ENCODE measurements at places on chromosomes 12 and 14.

DNA sequence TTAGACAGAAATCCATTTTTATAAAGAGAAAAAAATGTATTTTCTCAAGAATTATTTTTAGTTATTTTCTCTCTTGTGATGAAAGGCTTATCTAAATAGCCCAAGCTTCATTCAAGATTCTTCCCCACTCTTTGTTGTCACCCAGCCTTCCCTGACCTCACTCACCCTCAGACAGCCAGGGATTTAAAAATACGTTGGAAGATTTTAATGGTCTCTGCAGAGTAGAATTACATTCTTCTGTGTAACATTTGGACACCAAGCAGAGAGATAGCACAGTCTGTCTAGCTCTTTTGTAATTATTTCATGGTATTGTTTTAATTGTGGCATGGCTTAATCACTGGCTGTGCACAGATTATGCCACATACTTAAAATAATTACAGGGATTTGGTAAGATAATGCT, 130.3 kb downstream of the IGF1 start:
- DNase-seq = no peak

DNA sequence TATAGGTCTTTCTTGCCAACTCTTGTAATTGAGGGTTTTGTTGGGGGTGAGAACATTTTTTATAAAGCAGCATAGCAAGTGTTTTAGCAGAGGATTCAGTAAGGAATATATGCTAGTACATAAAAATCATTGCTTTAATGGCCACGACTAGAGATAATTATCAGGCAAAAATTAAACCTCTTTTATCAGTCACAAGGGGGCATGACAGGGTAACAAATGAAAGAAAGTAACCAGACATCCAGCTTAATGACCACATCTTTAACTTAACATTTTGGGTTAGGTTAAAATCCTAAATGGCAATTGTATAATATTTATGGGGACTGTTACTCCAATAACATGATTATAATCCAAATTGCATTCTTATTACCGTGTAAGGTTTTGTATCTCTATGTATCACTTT, 119.6 kb downstream of the LRRIQ1 start:
- peak; percentile 3 for DNase-seq

- DNase-seq = peak; percentile 23
Measured at GRCh38 chr12:57936513-57936883, 4.9 kb upstream of the ATP23 start.

DNA sequence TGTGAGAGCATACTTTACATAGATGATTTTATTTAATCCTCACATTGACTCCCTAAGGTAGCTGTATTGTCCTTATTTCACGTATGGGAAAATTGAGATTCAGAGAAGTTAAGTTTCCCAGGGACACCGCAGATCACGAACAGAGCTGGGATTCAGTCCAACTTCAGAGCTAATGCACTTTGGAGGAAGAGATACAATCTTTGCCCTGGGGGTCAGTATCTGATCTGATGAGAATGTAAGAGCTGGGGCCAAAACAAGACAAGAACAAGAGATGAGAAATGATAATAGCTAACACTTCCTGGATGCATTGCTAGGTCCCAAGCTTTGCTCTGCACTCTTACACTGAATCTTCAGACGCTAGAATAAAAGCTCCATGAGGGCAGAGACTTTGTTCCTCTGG, 6.0 kb upstream of the CSAD start:
- no peak for DNase-seq

- peak; percentile 81 for DNase-seq
Measured at GRCh38 chr12:105741786-105742566, 396.8 kb downstream of the NUAK1 start.

DNA sequence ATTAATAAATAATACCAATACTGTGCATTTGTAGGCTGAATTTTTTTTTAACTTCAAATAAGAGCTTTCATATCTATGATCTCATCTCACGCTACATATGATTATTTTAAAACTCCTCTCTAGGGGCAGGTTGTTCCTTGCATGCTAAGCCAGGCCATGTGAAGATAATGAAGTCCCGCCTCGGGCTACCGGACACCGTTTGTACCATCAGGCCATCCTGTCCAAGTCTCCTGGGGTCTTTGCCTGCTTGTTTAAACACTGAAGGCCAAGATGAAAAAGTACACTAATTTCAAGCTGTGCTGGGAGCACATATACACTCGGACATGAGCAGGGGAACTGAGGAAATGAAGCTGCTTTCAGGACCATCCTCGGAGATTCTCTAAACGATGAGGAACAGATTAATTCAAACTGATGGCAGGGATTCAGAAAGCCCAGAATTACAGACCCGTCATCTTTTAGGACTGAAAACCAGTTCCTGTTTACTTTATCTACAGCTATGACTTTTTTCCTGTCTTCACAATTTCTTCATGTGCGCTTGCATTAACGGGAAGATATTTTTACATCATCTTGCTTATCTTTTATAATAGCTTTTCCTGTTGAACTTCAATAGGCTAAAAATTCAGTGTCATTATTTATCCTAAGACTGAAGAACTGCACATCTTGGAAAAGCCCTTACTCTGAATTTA, 6.3 kb upstream of the ABHD12B start:
- no peak for DNase-seq

DNA sequence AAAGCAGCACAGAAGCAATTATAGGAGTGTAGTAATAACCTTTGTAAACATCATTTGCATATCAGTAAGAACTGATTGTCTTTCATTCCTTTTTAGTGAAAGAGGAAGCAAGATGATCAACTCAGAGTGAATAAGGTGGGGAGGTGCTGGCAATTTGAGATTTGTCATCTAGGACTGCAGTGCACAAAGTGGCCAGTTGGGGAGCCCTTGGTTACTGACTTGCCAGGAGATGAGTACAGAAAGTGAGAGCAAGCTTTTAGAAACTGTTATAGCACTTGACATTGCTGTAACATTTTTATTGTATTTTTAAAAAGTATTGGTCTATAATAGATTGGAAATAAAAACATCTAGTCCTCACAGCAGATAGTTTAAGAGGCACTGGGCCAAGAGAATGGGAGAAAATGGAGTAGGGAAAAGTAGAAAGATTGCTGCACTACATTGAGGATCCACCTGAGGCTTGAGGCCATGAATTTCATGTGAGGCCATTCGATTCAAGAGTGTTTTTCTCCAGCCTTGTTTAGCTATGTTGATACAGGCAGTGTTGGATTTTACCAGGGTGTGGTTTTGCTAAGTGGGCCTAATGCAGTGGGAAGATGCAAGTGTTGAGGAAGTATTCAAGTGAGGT, 98.2 kb downstream of the SNAPC1 start:
- peak; percentile 71 for DNase-seq

DNA sequence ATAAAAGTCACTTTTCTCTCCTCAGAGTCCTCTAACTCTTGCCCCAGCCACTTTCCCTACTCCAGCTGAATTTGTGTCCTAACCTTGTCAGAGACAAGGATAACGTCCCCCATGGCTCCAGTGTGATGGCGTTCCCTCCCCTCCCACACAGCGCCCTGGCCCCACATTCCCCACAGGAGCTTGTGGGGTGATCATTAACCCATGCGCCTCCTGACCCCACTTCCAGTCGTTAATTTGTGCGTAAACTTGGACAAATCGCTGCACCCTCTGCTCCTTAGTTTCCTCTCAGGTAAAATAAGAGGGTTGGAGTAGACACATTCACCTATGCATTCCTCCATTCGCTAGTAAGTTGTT, 22.9 kb upstream of the BCDIN3D start:
- DNase-seq = no peak

DNA sequence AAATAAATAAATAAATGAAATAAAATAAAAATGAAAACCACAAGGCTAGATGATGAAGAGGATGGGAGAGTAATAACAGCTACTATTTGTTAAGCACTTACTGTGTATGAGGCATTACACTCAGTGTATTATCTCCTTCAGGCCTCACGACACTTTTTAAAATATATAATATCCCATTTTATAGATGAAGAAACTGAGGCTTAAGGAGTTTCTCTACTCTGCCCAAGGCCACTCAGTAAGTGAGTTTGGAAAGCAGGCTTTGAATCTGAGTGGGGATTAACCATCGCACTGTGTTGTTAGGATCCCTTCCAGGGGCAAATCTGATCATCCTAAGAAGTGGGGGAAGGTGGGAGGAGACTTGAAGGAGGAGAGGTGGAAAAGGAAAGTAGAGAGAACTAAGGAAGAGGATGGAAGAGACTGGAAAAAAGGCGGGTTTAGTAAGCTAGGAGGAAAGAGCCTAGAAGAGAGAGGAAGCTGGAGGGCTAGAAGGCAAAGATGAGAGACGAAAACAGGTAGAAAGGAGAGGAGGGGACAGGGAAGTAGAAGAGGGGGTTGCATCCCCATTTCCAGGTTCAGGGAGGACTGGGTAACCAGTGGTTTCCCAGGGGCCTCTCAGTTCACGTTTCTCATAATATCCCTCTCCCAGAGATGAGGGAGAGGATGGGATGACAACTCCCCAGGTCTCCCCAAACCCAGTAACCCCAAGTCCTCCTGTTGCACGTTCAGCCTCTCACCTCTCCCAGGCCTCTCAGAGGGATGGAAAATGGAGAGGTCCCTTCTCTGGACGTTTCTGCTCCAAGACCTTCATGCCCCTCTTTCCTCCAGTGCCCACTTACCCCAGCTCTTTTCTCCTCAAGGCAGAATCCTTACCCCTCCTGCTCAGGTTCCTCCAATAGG, 1.7 kb downstream of the STAT6 start:
- no peak for DNase-seq

DNA sequence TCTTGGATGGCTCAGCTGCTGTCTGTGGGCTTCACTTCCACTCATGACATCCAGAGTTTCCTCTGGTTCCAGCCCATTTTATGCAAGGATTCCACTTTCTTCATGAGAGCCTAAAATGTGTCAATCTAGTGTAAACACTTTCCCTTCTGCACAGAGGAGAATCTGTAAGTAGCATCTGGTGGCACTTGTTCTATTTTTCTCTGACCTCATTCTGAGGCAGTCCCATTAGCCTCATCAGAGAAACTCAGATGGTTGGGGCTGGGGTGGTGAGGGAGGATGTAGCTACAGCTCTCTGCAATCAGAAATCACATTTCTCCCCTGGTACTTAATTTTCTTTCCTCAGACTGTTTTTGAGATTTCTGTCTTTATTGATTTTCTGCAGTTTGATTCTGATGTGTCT, 81.6 kb downstream of the PRMT8 start:
- DNase-seq = peak; percentile 51

GRCh38 chr14:91607322-91608047, 97.4 kb upstream of the PPP4R3A start:
- no peak for DNase-seq

DNA sequence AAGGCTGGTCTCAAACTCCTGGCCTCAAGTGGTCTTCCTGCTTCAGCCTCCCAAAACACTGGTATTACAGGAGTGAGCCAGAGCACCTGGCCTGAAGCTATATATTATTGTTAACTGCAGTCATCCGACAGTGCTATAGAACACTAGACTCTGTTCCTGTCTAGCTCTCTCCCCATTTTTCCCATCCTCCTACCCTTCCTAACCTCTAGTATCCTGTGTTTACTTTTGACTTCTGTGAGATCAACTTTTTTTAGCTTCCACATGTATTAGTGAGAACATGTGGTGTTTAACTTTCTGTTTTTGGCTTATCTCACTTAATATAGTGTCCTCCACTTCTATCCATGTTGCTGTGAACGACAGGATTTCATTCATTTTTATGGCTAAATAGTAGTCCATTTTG, 34.7 kb downstream of the TRAF3 start:
- no peak for DNase-seq

GRCh38 chr12:51814311-51815088, 34.0 kb downstream of the FIGNL2 start:
- DNase-seq = peak; percentile 51

DNA sequence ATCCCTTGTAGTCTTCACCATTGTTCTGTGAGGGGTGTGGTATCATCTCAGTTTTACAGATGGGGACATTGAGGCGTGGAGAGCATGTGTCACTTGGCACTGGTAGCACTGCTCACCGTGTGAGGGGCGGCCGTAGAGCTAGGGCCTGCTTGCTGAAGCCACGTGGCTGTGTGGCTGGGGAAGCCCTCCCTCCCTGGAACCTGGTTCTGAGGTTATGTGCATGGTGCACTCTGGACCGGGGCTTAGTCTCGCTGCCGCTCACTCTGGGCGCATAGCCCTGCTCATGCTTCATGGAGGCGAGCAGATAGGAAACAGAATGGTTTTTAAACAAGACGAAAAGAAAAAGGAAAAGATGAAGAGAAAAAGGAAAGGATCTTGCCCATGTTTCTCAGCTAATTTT, 46.1 kb downstream of the CACNA1C start:
- no peak for DNase-seq

GRCh38 chr12:106106061-106106566, 32.6 kb downstream of the NUAK1 start:
- peak; percentile 91 for DNase-seq

- peak; percentile 27 for DNase-seq
Measured at GRCh38 chr14:58772794-58773620, 135.2 kb downstream of the DACT1 start.

- DNase-seq = no peak
Measured at GRCh38 chr14:89797148-89797547, 157.4 kb downstream of the EFCAB11 start.

DNA sequence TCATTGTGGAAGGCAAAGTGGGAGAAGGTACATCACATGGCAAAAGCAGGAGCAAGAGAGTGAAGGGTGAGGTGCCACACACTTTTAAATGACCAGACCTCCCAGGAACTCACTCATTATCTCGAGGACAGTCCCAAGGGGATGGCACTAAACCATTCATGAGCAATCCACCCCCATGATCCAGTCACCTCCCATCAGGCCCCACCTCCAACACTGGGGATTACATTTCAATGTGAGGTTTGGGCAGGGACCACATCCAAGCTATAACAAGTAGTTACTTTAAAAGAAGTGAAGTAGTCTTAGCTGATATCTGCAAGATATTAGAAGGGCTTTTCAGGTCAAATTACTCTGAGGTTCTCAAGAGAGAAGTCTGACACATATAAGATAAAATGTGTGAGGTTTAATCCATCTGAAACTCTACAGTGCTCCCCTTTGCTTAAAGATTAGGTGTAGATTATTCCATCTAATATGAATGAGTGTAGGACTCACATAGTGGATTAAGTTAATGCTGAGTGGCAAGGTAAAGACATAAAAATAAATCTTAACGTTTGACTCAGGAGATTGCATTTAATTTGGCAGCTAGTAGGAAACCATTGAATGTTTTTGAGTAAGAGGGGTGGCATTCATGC, 130.8 kb downstream of the TMX1 start:
- DNase-seq = no peak

GRCh38 chr12:96240656-96241055, 46.5 kb downstream of the ELK3 start:
- DNase-seq = no peak

DNA sequence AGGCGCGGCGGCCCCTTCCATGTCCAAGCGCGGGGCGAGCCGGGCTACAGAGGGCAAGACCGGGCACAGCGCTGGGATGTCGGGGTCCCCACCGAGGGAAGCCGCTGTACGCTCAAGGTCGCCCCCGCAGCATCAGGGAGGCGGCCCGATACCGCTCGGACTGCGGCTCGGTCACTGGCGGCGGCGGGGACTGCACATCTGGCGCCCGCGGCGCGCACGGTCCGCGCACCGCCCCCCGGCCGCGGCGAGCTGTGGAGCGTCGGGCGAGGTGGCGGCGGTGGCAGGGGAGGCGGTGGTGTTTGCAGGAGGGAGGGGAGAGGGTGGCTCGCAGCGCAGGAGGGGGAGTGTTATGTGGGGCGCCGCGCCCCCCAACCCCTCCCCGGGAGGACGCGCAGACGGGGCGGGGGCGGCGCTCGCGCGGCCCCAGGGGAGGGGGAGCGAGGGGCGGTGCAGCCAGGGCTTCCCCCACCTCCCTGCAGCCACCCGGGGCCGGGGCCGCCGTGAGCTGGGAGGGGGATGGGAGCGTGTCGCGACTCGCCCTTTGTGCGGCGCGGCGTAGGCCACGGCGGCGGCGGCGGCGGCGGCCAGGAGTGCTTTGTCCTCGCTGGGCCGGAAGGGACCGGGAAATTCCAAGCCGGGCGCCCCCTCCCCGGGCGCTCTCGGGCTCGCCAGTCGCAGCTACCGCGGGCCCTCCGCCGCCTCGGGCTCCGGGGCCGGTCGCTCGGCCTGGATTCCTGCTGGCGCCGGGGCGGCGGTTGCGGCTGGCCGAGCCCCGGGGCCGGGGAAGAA, at the start of gene NUAK1:
TSS of gene NUAK1 (minus strand) at position 322 of the 789 bp plus-strand sequence. CDS start at position 21, 301 bp downstream.
- DNase-seq = peak; percentile 70

Measured in NCI-H2171 treated with DMSO at 0.1 percent for 48 hours (cell line).